ENCODE measurements at places on chromosomes 2 and 18.

- no peak for DNase-seq
Measured at GRCh38 chr2:111126581-111126980, 5.9 kb downstream of the BCL2L11 start.

DNA sequence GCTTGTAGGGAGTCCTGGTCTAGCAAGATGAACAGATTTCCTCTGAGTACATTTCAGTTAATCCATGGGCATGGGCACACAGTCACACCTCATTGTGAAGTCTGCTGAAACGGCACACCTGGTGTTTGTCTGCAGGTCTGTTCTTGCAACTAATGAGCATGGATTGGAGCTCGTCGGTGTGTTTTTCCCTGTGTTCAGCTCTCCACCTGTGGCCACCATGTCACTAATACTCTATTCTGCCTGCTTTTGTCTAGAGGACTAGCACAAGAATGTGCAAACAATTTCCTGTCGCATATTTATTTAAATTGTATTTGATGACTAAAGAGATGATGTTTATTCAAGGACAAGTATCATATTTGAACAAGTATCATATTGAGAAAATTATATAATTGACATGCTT is 24.5 kb upstream of the PPP4R1 start:
- DNase-seq, result no peak

DNA sequence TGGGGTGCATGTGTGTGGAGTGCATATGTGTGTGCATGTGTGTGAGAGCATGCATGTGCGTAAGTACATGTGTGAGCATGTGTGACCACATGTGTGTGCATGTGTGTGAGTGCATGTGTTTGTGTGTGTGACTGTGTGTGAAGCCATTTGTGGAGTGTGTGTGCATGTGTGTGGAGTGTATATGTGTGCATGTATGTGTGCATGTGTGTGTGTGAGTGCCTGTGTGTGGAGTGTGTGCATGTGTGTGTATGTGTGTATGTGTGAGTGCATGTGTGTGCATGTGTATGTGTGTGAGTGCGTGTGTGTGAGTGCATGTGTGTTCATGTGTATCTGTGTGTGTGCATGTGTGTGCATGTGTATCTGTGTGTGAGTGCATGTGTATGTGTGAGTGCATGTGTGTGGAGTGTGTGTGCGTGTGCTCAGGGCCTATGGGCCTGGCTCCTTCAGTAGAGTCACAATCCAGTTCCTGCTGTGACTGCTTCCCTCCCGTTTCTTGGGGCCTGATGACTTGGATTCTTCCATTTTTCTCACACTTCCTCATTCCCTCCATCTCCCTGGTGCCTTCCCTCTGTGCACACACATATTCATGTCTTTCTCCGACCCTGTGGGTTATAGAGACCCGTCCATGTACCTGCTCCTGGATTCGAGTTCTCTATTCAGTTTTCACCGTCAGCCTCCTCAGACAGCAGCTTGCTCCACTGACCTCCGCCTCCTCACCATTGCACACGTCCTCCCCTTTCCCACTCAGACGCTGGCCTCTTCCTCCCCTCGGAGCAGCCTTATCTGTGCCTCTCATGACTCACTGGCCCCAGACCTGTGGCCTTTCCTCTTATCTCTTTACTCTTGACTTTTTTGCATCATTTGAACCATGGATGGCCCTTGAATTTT is 25.2 kb downstream of the TOGARAM2 start:
- no peak for DNase-seq

DNA sequence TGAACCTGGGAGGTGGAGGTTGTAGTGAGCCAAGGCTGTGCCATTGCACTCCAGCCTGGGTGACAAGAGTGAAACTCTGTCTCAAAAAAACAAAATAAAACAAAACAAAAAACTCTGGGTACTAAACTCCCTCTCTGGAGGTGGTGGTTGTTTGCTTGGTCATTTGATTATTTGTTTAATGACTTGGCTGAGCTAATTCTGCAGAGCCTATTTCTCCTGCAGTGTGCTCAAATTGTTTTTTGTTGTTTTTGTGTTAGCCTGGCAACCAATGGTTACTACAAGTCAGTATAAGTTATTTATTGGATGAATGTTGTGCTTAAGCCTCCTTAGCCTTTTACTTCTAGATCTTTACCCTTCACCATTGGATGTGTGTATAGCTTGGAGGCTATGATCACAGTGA is 387.5 kb downstream of the ADCYAP1 start:
- no peak for DNase-seq

DNA sequence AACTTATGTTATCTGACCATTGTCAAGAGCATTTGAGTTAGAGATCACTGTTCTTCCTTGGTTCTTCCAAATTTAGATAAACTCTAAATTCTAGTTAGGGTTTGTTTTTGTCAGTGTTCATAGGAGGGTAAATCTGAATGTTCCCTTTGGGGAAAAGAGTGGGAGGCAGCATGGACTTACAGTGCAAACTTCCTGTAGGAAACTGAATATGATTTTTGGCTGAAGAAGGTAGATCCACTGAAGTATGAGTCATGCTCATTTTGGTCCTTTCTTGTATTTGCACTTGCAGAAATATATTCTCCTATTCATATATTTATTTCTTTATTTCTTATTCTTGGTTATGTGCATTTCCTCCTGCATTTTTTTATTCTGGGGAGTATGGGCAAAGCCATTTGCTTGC is 27.3 kb downstream of the CCDC85A start:
- no peak for DNase-seq

GRCh38 chr2:49044350-49045079 is 109.8 kb downstream of the FSHR start:
- DNase-seq, result peak; percentile 35

DNA sequence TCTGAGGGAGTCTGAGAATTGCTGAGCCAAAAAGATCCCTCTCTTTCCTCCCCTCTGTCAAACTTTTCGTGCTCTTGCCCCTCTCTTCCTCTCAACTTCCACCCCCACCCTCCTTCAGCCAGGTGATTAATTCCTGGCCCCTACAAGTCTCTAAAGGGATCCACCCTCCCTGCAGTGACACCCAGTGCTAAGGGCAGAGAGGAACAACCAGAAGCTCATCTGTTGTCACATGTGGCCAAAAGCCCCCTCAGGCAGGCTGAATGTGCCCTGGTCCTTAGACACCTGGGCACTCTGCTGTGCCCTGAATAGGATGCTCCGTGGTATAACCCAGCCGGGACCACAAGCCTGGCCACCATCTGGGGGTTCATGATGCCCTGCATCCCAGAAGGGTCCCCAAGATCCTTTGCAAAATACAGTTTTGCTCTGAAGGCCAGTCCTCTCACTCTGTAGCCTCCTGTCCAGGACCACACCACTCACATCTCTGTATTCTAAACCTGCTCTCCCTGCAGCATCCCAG is 234.4 kb downstream of the BCL11A start:
- no peak for DNase-seq

DNA sequence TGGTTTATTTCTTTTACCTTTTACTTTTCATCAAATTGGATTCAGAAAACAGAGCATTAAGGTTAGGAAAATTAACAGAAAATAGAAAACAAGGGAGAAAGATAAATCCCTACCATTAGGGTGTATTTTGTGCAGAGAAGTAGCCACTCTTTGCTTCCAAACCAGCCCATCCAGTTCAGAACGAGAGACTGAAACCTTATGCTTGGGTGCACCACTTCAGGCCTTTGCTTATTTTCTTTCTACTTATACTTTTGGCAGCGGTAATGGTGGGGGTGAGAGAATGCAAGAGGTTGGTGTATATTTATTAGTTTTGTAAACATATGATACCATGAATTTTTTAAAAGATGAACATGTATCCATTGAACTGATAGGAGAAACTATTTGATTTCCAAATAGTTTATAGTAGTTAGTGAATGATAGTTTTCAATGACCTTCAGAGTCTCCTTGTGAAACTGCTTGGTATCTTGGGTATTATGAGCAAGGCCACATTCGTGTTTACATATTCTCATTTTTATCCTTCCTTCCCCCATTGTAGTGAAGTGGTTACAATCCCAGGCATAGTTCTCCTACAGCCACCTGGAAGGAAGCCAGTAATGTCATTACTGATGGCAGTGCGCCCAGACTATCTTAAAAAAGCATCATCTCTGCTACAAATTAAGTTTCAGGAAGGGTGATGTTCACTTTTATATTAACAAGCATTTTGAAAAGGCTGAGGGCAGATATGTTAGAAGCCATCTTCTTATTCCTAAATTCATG is 60.8 kb downstream of the MFSD6 start:
- peak; percentile 65 for DNase-seq

GRCh38 chr2:188199716-188200128 is 92.0 kb upstream of the GULP1 start:
- no peak for DNase-seq

Data from D341Med (cell line).